ENCODE measurements at places on chromosomes 2 and 18.
A peak's percentile ranks its signal among the peaks of the same experiment; 100 is the strongest.

DNA sequence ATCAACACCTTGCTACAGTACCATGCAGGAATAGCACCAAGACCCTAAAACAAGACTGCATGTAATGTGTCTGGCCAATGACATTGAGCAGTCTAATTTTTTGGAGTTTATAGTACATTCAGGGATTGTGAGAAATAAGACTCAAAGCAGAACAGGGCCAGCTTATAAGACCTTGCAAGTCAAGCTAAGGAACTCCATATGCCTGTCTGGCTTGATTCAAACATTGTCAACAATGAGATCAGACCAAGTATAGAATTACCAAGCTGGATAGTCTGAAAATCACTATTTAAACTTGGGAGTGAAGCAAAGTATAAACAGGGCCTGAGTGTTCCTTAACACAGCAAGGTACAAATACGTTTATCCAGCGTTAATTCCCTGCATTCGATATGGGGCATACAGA lies 370.9 kb downstream of the CNTNAP5 start:
- DNase-seq = no peak

DNA sequence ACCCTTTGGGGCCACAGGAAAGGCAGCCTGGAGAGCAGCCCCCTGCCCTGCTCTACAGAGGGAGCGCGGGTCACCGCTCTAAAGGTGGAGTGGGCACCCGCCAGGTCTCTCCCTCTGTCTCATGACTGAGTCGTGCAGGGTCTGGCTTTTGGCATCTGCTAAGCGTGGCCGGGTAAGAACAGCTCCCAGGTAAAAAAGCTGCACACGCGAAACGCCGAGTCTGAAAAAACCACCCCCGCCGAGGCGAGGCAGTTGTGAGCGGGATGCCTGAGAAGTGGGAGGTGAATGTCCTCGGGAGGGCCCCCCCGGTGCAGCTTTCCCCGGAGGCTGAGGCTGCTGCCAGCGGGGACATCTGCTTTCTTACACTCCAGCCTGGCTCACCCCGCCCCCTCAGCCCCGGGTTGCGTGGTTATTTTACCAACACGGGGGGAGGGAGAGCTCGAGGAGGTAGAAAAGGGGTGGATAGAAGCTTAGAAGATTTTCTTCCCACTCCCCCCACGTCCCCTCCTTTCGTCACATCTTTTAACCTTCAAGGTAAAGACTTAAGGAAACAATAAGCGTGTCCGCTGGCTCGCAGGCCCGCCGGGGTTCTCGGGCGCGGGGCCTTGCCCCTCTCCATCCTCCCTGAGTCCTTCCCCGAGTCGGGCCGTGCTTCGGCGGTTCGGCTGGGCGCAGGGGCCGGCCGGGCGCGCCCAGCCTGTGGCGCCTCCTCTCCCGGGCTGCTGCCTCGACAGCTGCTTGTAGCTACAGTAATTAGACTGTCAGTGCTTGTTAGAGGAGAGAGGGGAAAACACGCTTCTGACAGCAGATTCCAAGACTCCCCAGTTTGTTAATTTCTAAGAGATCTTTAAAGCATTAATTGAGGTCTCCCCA lies 70.6 kb upstream of the PSMD14 start:
- peak; percentile 83 for DNase-seq

DNA sequence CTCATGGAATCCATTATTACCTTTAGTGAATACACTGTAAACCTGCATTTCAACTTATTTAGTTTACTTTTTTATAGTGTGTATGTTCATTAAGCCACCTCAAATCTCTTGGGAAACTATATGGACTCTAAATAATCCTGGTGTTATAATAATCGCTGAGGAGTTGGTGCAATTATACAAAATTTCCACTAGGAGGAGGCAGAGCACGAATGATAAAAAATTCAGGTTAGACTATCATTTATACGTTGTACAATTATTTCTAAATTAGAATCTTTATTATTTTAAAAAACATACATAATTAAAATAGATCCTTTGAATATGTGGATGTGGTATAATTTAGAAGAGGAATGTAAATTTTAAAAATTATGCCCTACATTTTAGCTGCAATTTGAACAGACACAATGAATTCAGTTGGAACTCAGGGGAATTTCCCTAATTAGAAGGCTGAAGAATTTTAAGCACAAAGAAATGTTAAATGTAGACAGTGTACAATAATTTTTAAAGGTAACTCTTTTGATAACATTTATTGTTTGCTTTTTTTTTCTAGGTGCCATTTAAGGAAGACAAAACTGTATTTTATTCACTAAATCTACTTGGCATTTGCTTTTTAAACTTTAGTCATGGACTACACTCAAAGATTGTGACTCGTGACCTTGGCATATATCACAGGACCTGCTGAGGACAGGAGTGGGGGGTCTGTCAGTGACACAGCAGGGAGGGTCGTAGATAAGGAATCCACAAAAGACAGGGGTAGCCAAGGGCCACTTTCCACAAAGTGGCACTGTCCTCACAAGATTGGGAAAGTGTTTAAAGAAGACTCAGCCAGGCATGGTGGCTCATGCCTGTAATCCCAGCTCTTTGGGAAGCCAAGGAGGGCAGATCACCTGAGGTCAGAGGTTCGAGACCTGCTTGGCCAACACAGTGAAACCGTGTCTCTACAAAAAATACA lies 45.5 kb downstream of the RAB12 start:
- no peak for DNase-seq

DNA sequence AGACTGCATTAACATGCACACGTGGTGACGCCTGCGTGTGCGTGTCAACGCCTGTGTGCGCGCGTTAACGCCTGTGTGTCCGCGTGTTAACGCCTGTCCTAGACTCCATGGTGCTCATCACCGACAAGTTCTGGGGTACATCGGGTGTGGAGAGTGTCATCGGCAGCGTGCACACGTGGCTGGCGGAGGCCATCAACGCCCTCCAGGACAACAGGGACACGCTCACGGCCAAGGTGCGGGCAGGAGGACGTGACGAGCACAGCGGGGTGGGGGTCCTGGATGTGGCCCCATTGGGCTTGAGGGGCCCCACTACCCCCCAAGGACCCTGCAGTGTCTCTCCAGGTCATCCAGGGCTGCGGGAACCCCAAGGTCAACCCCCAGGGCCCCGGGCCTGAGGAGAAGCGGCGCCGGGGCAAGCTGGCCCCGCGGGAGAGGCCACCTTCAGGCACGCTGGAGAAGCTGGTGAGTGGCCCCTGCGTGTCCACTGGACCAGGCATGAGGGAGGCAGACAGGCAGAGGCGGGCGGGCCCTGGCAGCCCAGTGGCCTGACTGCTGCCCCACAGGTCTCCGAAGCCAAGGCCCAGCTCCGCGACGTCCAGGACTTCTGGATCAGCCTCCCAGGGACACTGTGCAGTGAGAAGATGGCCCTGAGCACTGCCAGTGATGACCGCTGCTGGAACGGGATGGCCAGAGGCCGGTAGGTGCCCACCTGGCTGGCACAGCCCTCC lies 29.2 kb downstream of the GPC1 start:
- DNase-seq = peak; percentile 61

GRCh38 chr2:203971251-203971650 lies 34.7 kb downstream of the ICOS start:
- no peak for DNase-seq

DNA sequence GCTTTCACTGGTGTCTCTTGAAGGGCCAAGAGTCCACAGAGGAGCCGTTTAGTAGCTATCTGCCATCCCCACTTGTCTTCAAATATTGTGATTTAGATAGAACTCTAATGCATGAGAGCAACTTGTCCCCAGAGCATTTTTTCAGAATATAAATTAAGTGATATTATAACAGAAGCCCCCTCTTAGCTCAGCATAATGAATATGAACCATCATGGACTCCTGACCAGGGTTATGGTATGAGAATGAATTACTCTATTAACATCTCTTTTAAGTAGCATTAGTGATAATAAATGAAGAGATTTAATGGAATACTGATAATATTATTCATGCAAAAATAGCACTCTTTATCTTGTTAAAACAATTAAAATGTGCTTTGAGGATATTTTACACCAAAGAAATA lies 709.6 kb downstream of the GALR1 start:
- no peak for DNase-seq

DNA sequence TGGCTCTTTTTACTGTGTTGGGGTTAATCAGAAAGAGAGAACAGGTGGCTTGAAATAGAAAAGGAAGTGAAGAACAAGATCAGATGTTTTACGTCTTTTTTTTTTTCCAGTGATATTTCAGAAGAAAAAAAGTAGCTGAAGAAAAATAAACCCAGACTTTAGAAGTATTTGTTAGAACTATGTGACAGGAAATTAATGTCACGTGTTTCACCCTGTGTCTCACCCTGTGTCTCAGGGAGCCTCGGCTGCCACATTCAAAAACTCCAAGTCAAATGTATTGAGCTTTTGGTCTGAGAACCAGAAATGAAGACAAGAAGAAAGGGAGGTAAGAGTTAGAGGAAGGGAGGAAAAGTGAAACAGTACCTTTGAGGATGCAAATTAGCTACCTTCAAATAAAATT lies 38.0 kb downstream of the AKAIN1 start:
- no peak for DNase-seq

DNA sequence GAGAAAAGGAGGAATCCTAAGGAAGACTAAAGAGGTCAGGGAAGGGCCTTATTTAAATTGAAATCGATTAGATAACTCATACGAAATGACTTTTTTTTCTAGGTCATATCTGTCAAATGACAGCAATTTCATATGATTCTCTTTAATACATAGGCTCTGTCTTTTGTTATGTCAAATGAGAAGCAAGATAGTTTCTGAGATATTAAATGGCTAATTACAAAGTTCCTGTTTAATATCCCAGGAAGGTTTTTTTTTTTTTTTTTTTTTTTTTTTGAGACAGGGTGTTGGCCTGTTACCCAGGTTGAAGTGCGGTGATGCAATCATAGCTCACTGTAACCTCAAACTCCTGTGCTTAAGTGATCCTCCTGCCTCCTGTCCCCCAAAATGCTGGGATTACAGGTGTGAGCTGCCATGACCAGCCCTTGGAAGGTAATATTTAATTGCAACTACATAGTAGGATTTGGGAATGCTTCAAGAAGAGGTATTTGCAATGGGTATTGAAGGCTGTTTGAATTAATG lies 48.0 kb upstream of the RMND5A start:
- DNase-seq = no peak

DNA sequence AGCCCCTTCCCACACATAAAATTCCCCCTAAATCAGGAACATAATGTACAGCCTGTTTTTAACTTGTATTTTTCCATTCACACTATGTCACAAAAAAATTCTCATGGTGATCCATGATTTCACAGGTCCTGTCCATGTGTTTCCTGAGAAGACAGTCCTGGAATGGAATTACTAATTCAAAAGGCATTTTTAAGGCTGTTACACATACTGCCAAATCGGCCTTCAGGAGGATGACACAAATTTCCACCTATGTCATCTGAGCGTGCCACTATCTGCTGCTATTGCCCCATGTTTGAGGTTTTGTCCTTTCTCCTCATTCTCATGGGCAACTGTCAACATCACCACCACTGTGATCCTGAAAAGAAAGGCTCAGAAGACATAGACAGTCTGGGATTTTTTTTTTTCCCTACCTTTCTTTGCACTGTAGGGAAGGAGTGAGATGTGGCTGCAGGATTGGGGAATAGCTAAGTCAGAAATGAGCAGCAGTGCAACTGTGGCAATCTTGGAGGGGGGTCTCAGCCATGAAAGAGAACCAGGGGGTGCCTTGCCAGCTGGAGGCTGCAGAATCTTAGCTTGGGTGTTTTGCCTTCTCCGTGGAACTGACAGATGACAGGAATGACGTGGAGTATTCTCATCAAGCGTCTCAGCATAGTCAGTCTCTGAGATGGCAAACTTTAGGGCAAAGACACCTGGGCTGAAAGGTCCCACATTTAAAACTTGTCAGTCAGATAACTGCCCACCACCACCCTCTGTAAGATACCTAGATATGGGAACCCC lies 73.4 kb downstream of the MARCHF4 start:
- DNase-seq = no peak

- DNase-seq = no peak
Measured at GRCh38 chr2:160651416-160652200, 158.0 kb upstream of the RBMS1 start.

- no peak for DNase-seq
Measured at GRCh38 chr2:169721016-169721415, 12.6 kb upstream of the KLHL23 start.

- peak; percentile 79 for DNase-seq
Measured at GRCh38 chr2:62705859-62706720, 577 bp downstream of the EHBP1 start.
